Suppressor macrophage (primary cell): ENCODE measurements at places on chromosomes 13 and 19.

- peak; percentile 32 for DNase-seq
These were observed 13.3 kb downstream of the KCNC3 start for GRCh38 chr19:50315773-50316448.

DNA sequence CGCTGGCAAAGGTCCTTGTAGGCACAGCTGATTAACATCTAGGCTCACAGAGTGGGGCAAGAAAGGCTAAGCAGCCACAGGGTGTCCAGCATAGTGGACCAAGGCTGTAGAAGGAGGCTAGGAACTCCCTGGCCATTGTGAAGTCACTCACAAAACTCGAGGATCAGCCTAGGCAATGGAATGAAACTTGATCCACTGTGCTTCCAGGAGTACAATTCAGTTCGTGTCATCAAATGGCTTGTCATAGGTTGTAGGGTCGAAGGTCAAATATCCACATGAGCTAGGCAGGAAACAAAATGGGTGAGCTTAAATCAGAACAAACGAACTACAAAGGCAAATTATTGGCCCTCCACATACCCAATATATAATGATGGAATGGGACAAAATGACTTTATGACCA lies 4.4 kb upstream of the FAM187B start:
- no peak for DNase-seq

DNA sequence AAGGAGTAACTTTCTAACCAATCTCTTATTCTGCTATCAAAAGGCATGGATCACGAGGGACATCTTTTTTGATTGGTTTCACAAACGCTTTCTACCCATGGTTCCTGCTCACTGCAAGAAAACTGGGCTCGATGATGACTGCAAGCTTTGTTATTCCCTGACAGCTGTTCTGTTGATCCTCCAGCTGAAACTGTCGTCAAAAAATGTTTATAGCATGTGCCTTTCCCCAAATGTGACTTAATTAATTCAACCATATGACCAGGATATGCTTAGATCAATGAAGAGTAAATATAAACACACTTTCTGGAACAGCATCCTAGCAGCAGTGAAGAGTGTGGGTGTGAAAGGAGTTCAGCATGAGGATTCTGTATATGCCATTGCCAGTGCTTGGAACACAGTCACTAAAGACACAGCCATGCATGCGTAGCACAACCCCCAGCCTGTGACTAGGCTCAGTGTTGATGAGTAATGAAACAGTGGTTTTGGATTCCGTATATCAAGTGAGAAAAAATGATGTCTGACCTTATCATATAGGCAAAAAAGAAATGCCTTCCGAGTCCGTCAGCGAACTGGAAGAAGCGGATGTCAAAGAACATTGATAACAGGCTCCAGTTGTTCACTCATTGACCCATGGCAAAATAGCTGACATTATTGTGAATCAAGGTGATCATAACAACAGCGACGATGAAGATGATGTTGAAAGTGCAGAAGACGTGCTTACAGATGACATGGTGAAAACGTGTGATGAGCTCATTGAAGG lies 347.4 kb downstream of the FGF9 start:
- DNase-seq: no peak

- peak; percentile 98 for DNase-seq
These were observed 9.9 kb upstream of the FPR3 start for GRCh38 chr19:51784922-51785690.

DNA sequence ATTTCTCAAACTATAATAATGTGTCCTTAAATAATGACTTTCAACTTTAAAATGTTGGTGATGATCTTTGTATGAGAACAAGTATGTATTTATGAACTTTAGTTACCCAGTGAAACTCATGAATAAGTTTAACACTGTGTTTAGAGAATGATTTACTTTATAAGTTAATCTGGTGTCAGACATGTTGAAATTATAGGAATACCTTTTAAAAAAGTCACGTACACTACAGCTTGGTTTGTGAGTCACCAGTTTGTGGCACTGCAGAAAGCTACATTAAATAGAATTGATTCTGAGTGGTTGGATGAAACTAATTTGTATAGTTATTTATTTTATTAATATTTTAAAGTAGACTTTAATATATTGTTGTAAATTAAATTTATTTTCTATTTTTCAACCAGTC lies 1366.2 kb upstream of the PCDH20 start:
- no peak for DNase-seq

- DNase-seq: peak; percentile 49
These were observed 33.5 kb downstream of the ELL start for GRCh38 chr19:18488403-18488723.

- DNase-seq: peak; percentile 46
These were observed 35.3 kb downstream of the CEBPA start for GRCh38 chr19:33266974-33267484.

DNA sequence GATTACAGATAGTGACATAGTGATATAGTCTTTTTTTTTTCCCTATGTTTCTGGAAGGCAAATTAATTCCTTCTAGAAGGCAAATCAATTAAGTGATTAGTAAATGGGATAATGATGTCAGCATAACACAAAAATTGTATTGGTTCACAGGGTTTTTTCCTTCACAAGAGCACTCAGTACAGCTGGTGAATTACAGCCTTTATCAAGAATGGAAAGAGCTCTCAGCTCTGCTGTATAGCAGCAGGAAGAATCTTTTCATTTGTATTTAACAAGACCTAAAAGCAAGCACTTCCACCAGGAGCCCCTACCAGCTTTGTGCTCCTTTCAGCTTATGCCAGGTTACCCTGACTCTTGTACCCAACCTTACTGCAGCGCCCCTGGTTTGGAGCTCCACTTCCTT lies 90.8 kb downstream of the SERP2 start:
- DNase-seq: no peak
